Dermis microvascular lymphatic vessel endothelial cell (primary cell): ENCODE measurements at places on chromosomes 2 and 18. TPM values are rescaled to one million over a fixed set of nuclear protein-coding genes. Genes with fewer than 3 reads are reported as not detected.

Gene ZNG1B
- 18.0 and 19.4 TPM in 2 replicates for total RNA-seq

DNA sequence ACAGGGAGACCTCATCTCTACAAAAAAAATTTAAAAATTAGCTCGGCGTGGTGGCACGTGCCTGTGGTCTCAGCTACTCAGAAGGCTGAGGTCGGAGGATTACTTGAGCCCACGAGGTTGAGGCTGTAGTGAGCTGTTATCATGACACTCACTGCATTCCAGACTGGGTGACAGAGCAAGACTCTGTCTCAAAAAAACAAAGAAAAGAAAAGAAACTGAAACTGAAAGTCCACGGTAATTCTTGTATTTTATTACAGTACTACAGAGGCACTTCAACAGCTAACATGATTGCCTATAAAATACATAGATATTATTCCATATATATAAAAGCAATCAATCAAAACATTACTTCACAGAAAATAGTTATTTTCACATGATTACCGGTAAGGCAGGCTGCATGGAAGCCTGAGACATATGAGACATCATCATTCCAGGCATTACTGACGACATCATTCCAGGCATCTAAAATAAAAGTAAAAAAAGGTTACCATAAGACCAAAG, 23.1 kb downstream of the PRPF40A start:
- no peak for DNase-seq

Gene MARCO
- not detected in 2 replicates for total RNA-seq

Gene GPD2
- total RNA-seq = 27.4 and 33.4 TPM in 2 replicates

- DNase-seq = no peak
Observed at GRCh38 chr2:117273009-117273671, 541.4 kb upstream of the DDX18 start.

GRCh38 chr2:184633726-184634125, 35.4 kb downstream of the ZNF804A start:
- no peak for DNase-seq

DNA sequence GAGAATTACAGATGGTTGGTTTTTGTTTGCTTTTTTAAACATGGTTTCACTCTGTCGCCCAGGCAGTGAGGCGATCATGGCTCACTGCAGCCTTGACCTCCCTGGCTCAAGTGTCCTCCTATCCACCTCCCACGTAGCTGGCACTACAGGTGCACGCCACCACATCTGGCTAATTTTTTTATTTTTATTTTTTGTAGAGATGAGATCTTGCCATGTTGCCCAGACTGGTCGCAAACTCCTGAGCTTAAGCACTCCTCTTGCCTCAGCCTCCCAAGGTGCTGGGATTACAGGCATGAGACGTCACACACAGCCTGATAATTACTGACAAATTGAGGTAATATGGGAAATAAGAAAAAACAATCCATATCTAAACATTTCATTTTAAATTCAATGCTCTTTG, 110.5 kb upstream of the ZSWIM2 start:
- DNase-seq = no peak

- DNase-seq = no peak
Observed at GRCh38 chr2:223865907-223866508, 28.6 kb upstream of the AP1S3 start.

Gene MCM6
- total RNA-seq = 17.4 and 18.0 TPM in 2 replicates

Gene CROCC2
- total RNA-seq = not detected in 2 replicates

Gene LIMS4
- 20.8 and 80.8 TPM in 2 replicates for total RNA-seq
